ENCODE measurements at places on chromosomes 16 and 17. TPM values are rescaled to one million over a fixed set of nuclear protein-coding genes. Genes with fewer than 3 reads are reported as not detected.

DNA sequence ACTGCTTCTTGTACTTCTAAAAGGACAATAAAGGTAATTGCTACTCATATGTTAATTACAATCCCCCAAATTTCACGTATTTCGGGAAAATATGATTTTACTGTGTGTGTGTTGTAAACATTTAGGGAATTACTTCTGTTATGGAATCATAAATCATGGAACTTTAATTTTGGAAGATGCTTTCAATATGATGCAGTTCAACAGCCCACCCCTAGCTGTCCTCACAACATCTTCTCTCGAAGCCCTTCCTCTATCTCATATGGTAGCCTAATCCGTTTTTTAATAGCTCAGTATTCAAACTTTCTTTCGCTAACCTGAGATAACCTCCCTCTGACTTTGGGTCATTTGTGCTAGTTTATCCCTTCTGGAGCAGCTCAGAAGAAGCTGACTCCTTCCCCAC is 78.4 kb downstream of the ANKFN1 start:
- DNase-seq, result no peak

GRCh38 chr17:29068818-29069217 is 25.9 kb downstream of the PIPOX start:
- DNase-seq, result no peak

GRCh38 chr16:72428681-72429376 is 256.9 kb upstream of the PMFBP1 start:
- DNase-seq, result no peak

DNA sequence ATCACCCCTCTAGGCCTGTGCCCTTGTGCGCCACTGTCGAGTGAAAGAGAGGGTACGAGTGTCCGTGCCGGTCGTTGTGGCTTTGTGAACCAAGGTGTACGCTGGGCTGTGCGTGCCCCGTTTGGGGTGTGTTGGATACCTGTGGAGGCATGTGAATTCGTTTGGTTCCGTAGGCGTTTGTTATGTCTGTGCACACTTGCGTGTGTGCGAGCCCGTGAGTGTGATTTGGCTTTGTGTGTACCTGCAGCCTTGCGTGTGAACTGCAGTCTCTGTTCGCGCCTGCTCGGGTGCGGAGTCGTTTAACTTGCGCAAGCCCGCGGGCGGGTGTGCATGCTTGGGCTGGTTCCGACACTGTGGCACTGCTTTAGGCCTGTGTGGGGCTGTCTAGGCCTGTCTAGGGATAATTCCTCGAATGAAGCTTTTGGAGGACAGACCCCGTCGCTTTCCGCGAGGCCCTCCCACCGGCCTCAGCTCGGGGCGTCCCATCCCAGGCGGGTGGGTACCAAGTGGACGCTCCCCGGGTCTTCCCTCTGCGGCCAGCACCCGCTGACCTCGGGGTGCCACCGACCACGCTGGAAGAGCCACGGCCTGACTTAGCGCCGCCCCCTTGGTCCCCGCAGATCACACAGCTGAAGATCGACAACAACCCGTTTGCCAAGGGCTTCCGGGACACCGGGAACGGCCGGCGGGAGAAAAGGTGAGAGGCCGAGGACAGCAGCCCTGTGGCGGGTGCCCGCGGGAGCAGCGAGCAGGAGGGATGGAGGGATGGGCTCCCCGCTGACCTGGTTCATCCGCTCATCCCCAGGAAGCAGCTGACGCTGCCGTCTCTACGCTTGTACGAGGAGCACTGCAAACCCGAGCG is 4.4 kb downstream of the TBX2 start:
- DNase-seq, result no peak

GRCh38 chr16:81445966-81446906 is 1.6 kb downstream of the CMIP start:
- no peak for DNase-seq

- DNase-seq, result peak; percentile 74
Measured at GRCh38 chr17:34637548-34638525, 58.5 kb downstream of the TMEM132E start.

- no peak for DNase-seq
Measured at GRCh38 chr16:9836118-9836736, 346.0 kb downstream of the GRIN2A start.

DNA sequence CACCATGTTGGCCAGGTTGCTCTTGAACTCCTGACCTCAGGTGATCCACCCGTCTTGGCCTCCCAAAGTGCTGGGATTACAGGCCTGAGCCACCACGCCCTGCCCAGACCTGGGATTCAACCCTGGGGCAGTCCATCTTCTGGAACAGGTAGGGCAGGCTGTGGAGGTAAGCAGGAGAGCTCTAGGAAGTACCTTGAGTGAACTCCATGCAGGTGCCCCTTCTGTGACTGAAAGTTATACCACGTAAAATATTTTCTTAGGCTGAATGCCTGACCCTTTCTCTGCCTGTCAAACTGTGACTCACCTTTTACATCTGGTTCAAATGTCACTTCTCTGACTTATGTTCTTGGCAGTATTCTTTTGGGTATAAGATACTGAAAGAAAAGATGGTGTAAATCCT is 86.7 kb upstream of the ELAC2 start:
- DNase-seq, result no peak

DNA sequence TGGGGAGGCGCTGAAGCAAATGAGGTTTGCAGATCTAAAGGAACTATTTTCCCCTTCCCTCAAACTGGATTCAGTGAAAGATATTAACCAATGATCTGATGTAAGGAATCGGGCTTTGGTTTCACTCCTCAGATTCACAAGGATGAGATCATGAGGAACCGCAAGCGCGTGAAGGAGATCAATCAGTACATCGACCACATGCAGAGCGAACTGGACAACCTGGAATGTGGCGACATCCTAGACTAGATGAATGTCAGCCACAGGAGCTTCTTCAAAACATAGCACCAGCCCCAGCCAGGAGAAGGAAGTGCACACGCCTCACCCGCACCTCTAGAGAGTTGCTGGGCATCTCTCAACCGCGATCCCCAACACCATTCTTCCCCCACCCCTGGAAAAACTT is 22.5 kb downstream of the ATPAF2 start:
- no peak for DNase-seq

DNA sequence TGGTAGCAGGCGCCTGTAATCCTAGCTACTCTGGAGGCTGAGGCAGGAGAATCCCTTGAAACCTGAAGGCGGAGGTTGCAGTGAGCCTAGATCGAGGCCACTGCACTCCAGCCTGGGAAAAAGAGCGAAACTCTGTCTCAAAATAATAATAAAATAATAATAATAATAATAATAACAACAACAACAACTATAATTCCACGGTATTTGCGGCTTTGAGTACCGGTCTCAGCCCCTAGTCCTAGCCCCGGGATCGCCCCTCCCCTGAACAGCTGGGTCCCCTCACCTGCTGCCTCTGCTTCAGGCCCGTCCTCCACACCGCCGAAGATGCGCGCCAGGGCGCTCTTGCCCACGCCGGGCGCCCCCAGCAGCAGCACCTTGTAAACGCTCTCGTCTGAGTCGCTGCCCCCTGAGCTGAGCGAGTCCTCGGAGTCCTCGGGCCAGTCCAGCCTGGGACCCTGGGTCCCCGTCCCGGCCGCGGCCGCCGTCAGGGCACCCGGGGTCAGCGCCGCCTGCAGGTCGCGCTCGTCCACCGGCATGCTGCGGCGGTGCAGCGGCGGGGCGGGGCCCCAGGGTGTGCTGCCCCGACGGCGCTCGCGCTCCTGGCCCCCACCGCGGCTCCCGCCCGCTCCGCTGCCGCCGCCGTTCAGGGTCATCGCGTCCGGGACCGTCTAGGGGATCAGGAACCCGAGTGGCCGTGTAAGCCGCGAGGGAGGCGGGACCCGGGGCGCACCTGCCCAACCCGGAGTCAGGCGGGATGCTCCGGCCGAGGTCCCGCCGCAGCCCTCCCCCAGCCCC is 611 bp downstream of the RRAD start:
- DNase-seq, result peak; percentile 56

DNA sequence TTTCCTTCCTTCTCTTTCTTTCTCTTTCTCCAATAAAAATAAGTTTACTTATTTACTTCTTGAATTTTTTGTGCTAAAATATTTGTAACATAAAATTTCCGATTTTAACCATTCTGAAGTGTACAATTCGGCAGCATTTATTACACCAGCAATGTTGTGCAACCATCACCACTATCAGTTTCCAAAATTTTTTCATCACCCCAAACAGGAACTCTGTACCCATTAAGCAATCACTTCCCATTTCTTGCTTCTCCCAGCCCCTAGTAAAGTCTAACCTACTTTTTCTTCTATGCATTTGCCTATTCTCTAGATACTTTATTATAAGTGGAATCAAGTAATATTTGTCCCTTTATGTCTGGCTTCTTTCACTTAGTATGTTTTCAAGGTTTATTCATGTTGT is 2.5 kb upstream of the HP start:
- no peak for DNase-seq

GRCh38 chr17:30340801-30341356 is 7.0 kb upstream of the TMIGD1 start:
- no peak for DNase-seq

- no peak for DNase-seq
Measured at GRCh38 chr16:49490321-49490705, 116.7 kb downstream of the C16orf78 start.

DNA sequence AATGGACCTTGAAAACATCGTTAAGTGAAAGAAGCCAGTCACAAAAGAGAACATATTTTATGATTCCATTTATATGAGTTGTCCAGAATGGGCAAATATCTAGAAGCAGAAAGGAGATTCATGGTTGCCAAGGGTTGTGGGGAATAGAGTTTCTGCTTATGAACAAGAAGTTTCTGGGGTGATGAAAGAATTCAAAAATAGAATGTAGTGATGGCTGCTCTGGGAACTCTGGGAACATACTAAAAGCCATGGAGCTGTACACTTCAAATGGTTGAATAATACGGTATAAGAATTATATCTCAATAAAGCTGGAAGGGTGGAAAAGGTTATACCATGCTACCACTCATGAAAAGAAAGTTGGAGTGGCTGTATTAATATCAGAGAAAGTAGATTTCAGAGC is 18.5 kb downstream of the AKTIP start:
- DNase-seq, result no peak

DNA sequence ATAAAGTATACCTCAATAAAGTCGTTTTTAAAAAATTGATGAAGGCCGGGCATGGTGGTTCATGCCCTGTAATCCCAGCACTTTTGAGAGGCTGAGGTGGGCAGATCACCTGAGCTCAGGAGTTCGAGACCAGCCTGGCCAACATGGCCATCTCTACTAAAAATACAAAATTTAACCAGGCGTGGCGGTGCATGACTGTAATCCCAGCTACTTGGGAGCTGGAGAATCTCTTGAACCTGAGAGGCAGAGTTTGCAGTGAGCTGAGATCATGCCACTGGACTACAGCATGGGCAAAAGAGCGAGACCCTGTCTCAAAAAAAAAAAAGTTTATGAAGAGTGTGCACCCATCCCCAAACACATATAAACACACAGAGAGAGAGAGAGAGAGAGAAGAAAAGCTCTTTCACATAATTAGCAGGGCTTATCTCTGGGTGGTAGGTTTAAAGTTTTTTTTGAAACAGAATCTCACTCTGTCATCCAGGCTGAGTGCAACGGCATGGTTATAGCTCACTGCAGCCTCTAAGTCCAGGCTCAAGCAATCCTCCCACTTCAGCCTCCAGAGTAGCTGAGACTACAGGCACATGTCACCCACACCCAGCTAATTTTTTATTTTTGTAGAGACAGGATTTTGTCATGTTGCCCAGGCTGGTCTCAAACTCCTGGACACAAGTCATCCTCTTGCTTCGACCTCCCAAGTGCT is 3.0 kb downstream of the SREBF1 start:
- DNase-seq, result no peak

DNA sequence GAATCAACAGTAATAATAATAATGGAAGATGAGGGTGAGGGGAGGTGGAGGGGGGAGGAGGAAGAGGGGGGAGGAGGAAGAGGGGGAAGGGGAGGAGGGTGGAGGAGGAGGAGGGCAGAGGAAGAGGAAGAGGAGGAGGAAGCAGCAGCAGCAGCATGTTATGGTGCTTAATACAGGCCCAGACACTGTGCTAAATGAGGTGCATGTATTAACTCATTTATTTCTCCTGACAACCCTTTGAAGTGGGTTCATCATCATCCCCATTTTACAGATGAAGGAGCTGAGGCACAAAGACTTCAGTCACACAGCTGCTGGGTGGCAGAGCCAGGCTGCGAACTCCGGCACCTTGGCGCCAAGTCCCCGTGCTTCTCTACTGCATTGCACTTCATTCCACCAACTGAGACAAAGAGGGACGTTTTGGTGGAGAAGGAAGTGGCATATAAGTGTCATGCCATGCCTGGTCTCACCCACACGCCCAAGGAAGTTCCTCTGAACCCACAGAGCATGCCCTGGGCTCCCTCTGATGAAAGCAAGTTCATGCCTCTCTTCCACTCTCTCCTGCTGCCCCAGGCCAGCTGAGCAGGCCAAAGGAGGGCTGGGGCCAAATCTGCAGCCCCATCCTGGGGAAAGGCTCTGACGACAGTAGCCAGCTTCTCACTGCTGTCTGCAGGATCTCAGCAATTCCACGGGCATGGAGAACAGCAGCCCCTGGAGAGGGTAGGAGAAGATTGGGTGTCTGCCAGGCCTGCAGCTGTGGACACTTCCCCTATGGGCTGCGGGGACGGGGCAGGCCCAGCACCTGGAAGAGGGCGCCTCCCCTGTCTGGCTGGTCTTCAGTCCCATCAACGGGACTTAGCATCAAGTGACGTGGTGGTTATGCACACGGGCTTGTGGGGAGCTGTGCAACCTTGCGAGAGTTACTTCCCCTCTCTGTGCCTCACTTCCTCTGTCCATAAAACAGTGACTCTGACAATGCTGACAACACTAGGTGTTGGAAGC is 21.8 kb downstream of the XYLT1 start:
- DNase-seq, result peak; percentile 61

DNA sequence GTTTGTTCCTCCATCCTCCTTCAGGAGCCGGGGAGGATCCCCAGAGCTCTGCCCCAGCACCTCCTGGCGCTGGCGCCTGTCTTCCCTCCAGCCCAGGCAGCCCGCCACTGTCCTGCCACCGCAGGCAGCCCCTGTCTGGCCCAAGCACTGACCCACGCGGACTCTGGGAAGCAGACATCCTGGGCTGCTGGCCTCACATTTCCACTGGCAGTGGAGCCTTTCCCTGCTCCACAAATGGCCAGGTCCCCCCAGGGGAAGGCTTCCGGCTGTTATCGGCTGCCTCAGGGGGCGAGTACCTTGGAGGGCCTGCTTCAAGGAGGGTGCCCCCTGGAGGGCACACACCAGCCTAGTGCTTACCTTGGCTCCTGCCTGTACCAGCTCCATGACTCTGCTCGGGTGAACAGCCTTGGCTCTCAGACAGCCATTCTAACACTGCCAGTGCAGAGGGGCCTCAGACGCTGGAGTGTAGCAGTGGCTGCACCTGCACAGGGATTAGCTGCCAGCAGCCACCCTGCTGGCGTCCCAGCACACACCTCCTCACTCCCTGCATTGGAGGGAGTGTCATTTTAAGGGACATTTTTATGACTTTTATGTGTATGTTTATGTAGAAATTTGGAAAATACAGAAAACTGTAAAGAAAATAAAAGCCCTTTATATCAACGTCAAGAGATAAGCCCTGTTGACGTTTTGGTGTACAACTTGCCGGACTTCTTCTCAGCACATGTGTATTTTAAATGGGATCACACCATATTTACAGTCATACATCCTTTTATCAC is 21.0 kb downstream of the ACE start:
- no peak for DNase-seq

PRSS36 gene
- total RNA-seq, result 1.4 TPM

EMP2 gene
- total RNA-seq, result 60.5 TPM

KRT27 gene
- not detected for total RNA-seq

UNK gene
- total RNA-seq, result 14.7 TPM

CDH16 gene
- total RNA-seq, result not detected

BCL6B gene
- 13.7 TPM for total RNA-seq

CD300A gene
- 1.2 TPM for total RNA-seq

TLCD1 gene
- 3.1 TPM for total RNA-seq

GAA gene
- 44.4 TPM for total RNA-seq

CMTM2 gene
- total RNA-seq, result not detected

All from left ventricle myocardium inferior (tissue), 1 donor.